Stimulated activated naive CD4-positive, alpha-beta T cell treated with Interleukin-2 at 50 U/mL for 16 hours (primary cell): ENCODE measurements at places on chromosomes 12 and 14.

DNA sequence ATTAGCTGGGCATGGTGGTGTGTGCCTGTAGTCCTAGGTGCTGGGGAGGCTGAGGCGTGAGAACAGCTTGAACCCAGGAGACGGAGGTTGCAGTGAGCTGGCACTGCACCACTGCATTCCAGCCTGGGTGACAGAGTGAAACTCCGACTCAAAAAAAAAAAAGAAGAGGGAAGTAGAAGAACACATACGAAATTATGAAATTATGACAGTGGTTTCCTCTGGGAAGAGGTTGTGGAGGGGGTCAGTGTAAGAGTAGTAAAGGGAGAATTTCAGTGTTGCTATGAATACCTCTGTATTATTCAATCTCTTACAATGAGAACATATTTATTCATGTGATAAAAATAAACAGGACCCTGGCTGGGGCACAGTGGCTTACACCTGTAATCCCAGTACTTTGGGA lies 24.7 kb upstream of the CSRNP2 start:
- no peak for DNase-seq

- DNase-seq: peak; percentile 38
These were observed 33.8 kb downstream of the WBP11 start for GRCh38 chr12:14769466-14769968.

GRCh38 chr14:54362759-54363437 lies 33.9 kb upstream of the CDKN3 start:
- DNase-seq: no peak

DNA sequence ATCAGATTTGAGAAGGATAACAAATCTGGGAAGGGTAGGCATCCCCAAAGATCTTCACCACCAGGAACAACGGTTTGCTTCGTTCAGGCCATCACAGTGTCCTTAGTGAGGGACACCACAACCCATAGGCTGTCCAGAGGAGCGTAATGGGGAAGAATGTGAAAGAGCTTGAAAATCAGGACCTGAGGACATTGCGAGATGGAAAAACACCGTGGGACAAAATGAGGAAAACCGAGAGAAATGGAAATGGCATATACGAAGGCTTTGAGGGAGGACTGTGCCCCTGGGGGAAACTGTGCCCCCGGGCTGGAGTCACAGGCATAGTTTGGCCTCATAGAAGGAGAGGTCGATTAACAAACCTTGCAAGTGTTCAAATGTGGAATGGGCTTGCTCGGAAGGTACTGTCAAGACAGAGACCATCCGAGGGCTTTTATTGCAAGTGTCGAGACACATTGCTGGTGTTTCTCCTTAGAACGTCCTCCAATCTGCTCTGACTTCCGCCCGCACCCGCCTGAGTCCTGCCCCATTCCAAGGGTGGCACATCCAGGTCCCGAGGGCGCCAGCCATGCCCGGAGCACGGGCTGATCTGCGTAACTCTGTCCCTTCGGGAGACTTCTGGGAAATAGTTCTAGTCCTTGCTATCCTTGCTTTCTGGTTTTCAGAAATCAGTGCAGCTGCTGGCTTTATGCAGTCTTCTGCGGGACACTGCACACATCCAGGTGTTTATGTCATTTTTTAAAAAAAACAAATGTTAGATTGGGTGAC lies 885 bp upstream of the PALS1 start:
- DNase-seq: peak; percentile 7

DNA sequence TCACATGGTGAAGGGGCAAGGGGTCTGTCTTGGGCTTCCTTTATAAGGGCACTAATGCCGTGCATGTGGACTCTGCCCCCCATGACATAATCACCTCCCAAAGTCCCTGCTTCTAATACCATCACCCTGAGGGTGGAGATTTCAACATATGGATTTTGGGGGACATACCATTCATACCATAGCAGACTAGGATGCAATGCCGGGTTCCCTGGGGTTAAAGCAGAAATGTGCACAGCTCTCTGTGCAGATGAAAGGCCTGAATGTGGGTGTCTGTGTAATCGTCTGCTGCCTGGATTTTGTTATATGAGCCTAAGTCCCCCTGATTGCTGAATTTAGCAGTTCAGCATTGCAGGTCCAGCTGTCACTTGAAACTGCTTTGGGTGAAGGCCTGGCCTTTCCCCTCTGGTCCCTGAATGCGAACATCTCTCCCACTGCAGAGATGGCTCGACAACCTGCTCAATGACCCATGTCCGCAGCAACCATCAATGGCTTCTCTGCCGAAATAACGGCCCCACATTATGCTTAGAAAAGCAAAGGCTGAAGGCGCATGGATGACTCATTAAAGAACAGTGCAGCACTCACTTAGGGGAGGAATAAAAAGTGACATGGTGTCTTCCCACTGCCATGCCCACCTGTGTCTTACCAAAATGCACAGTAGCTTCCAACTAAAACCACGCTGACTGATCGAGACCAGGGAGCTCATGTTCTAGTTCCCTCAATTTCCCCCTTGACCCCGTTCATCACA lies 286.3 kb downstream of the DPF3 start:
- DNase-seq: no peak

DNA sequence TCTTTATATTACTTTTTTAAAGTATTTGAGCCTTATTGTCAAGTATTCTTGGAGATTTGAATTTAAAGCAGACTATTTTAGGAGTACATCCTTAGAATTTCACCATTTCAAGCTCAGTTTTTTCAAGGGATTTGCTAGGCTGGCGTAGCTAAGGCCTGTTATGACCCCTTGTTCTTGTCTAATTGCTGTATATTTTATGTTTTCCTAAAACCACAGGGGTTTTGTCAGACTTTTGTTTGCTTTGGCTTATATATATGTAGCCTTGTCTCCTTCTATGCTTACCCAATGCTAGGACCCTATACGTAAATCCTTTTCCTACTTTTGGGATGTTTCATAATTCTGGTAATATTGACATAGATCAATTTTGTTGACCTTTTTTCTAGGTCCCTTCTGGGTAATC lies 147.0 kb upstream of the SYT10 start:
- DNase-seq: no peak

- DNase-seq: peak; percentile 42
These were observed 25.2 kb upstream of the KRT78 start for GRCh38 chr12:52873832-52874572.

- no peak for DNase-seq
These were observed 196.9 kb downstream of the BCL11B start for GRCh38 chr14:99075061-99075460.

- no peak for DNase-seq
These were observed 72.4 kb downstream of the IGF1 start for GRCh38 chr12:102407776-102408486.

- DNase-seq: no peak
These were observed 812 bp downstream of the NABP2 start for GRCh38 chr12:56224954-56225353.

DNA sequence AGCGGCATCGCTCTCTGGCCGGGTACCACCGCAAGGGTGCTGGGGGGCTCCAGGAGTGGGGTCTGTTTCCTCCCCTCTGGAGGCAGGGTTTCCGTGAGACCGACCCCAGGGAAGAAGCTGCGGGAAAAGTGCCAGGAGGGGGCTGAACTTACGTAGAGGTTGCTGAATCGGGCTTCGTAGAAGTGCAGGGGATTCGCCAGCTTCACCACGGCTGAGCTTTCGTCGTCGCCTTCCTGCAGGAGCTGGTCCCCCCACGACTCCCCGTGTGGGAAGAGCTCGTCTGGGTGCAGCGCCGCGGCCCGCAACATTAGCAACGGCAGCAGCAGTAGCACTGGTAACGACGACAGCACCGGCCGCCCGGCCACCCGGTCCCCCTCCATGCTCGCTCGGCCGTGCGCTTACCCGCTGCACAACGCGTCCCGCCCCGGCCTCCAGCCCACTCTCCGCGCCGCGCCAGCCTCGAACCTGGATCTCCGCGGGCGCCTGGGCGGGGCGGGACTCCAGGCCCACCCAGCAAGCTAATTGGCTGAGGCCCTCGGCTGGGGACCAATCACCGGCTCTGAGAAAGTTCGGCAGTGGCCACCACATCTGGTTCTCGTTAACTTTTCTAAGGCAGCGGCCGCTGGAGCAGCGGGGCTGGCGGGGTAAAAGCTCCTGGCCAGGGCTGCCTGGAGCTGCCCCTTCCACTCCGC lies at the start of gene NID2:
Gene NID2 (minus strand): TSS at position 445 of the 692 bp plus-strand sequence. CDS start 65 bp downstream, at position 380.
- DNase-seq: peak; percentile 43

- no peak for DNase-seq
These were observed 93.6 kb upstream of the TMTC2 start for GRCh38 chr12:82593143-82593542.

DNA sequence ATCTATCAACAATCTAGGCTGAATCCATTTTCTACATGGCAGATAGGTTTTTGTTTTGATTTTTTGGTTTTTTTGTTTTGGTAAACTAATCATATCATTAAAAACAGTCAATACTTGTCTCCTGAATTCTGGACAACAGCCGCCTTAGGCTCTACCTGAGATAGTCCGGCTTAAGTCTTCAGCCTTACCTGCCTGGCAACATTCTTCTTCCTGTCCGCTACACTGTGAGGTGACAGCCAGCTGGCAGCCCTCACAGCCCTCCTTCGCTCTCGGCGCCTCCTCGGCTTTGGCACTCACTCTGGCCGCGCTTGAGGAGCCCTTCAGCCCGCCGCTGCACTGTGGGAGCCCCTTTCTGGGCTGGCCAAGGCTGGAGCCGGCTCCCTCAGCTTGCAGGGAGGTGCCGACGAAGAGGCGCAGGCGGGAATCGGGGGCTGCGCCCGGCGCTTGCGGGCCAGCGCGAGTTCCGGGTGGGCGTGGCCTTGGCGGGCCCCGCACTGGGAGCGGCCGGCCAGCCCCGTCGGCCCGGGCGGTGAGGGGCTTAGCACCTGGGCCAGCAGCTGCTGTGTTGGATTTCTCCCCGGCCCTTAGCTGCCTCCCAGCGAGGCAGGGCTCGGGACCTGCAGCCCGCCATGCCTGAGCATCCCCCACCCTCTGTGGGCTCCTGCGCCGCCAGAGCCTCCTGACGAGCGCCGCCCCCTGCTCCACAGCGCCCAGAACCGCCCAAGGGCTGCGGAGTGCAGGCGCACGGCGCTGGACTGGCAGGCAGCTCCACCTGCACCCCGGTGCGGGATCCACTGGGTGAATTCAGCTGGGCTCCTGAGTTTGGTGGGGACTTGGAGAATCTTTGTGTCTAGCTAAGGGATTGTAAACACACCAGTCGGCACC lies 49.0 kb downstream of the MDGA2 start:
- DNase-seq: no peak

DNA sequence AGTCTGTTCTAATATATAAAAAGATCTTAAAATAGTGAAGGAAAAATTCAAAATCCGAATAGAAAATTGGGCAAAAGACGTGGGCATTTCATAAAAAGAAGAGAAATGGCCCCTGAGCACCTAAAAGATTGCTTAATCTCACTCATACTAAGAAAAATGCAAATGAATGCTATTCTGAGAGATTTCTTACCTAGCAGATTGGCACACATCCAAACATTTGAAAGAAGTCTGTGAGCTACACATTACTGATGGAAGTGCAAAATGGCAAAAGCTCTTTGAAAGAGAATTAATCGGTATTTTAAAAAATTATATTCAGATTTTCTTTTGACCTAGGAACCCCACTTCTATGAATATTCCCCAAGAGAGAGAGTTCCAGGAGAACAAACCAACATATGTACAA lies 280.4 kb upstream of the GARIN6 start:
- no peak for DNase-seq

- DNase-seq: no peak
These were observed 160.7 kb upstream of the ARID2 start for GRCh38 chr12:45568808-45569207.

GRCh38 chr12:128056136-128056801 lies 210.7 kb upstream of the TMEM132C start:
- no peak for DNase-seq

DNA sequence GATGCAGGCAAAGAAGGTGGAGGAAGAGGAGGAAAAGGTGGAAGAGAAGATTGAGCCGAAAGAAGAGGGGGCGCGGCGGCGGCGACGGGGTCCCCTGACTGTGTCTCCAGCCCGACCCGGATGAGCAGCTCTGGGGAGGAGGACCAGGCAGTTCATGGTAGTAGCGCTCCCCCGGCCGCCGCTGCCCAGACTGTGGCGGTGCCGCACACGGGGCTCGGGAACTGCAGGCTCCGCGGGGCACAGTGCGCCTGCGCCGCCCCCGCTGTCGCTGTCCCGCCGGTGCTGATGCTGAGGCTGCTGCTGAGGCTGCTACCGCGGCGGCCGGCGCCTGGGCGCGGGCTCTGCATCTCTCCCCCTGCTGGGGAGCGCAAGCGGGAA lies at the start of gene KCNH5:
Gene KCNH5 (minus strand): TSS at position 225 of the 378 bp plus-strand sequence. CDS start 272 bp downstream, outside the sequence.
- no peak for DNase-seq

- DNase-seq: no peak
These were observed 9.6 kb upstream of the NPFF start for GRCh38 chr12:53516758-53517455.

- DNase-seq: no peak
These were observed 44.4 kb downstream of the DDX51 start for GRCh38 chr12:132099739-132100138.

DNA sequence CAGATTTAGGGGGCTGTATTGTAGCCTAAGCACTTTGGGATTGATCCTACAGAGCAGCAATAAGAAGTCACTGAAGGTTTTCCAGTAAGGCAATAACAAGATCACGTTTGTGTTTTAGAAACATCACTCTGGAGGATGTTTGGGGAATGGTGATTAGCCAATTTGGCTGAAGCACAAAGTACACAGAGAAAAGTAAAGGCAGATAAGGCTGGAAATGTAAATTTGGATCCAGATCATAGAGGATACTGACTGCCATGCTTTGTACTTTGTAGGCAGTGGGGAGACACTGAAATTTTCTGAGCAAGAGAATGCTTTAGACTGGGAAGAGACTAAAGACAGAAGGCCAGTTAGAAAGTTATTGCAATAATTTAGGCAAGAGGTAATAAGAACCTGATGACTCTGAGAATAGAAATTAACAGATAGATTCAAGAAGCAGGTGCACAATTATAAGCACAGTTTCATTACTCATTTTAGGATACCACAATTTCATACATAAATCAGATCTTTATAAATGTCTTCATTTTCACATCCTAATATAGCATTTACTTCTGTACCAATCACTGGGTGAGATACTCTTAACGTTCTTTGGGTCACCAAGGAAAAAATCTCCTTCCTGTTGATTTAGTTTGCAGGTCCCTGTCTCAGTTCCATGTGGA lies 314.5 kb upstream of the GARIN6 start:
- no peak for DNase-seq

DNA sequence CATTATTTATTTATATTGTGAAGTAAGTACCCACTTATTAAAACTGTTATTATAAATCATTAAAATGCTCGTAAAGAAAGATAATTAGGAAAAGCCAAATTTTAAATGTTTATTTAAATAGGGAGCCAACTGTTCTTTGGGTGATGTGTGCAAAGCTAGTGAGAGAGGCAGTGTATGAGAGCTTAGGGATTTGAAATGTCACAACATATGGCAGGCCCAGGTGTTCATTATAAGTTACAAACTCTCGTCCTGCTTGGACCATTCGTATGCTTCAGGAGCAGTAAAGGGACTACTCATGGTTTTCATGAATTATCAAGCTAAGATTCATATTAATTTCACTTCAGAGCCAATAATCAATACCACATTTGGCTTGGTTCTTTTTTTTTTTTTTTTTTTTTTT lies 154.5 kb downstream of the TGFB3 start:
- no peak for DNase-seq
